ENCODE measurements at places on chromosomes 4 and X.

DNA sequence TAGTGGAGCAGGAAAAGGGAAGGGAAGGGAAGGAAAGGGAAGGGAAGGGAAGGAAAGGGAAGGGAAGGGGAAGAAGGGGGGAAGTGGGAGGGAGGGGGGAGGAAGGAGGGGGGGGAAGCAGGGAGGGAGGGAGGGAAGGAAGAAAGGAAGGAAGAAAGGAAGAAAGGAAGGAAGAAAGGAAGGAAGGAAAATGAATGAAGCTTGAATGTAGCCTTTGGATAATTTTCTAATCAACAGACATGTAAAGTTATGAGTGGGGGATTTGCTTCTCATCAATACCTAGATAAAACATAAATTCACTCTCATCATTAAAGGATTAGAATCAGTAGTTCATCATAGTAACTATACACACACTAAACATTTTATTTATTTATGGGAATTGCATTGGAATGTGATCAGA is 446.9 kb upstream of the FAM241A start:
- no peak for DNase-seq

DNA sequence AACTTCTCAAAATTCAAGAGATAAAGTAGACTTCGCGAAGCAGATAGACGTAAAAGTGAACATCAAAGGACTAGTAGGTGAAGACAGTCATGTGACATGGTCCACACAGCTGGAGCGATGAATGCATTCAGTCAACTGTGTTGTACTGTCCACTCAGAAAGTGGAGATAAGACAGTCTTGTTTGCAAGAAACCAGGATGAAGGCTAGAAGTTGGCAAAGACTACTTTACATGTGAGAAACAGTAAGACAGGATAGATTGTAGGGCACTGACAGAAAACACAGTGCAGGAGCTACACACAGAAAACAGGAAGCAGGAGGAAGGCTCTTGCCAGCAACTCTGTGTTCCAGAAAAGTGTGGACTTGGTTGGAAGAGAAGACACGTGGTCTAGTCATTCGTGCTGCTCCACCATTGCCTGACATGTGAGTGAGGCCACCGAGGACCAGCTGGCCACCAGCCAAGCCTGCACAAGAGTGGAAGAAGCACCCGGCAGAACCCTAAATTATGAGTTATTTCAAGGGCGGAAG is 78.9 kb downstream of the FAT1 start:
- DNase-seq, result no peak

DNA sequence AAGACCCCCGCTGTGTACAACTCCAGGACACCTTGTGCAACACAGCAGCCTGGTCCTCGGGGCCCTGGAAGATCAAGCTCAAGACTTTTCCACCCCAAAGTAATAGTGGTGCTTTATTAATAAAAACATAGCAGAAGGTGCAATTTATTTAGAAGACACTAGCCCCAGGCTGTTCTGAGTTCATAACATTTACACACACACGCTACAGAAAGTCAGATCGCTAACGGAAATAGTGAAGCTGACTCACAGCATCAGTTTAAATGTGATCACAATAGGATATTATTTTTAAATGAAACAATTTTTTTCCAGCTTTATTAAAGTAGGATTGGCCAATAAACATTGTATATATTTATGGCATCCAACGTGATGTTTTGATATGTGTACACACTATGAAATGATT is 141.0 kb downstream of the STK32B start:
- no peak for DNase-seq

DNA sequence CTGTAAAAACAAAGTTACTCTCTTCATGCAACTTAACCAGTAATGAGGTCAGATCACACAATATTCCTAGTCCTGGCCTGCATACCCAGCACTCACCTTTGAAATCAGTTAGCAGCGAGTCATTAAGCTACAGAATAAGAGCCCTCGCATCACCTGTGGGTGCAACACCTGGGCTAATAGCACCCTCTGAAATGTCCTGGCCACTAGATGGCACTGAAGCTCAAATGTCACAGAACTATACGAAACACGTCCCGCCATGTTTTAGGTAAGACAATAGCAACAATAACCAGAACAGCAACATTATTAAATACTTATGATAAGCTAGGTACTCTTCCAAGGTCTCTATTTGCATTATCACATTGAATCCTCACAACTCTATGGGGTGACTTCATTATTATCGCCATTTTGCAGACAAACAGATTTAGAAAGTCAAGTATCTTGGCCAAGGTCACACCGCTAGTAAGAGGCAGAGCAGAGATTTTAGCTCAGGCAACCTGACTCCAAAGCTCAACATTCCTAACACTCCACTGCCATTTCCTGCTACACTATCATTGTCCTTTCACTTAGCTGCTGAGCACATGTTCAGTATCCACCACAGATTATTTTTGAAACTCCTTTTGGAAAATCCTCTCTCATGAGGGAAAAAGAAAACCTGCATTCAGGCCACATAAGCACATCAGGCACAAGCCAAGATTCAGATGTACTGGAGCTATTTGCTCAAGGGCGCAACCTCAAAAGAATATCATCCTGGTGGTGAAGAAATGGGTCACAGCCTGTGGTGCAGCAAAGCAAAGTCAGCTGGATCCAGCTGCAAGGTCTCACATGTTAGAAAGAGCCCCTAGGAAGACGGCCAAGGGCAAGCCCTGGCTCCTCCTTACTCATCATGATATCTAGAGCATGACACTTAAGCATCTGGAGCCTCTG is 59.5 kb upstream of the KDR start:
- DNase-seq, result no peak

DNA sequence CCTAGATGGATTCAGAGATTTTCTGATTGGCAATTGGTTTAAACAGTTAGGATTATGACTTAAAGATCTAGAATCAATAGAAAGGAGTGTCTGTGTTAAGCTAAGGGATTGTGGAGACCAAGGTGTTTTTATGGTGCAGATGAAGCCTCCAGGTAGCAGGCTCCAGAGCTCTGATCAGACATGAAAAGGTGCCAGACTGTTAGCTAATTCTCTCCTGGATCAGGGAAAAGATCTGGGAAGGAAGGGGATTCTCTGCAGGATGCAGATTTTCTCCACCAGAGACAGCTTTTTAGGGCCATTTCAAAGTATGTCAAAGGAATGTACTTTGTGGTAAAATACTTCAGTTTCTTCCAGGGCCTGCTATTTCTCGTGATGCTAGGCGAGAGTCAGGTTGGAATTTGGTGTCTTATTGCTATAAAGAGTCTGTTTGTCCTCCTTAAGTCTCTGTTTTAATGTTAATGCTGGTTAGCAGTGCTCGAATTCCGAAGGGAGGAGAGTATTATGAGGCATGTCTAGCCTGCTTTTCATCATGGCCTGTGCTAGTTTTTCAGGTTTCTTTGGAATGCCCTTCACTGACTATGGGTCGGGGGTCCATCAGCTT is 12.0 kb upstream of the GPR78 start:
- no peak for DNase-seq

DNA sequence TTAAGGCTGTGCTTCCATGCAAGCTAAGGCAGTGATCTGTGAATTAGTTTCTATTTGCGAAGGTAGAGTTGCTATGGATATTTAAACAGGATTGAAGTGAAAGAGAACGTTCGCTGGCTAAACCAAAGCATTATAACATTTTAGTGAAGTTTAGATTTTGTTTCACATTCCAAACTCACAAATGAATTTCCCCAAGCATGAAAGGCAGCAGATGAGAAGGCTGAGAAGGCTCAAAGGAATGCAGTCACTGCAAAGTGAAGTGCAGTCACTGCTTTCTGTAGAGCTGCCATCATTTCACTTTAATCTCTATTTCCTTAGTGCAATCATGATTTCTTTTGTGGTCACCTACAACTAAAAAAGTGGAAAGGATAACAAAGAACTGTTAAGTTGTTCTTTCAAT is 334.7 kb upstream of the NR3C2 start:
- DNase-seq, result no peak

GRCh38 chrX:57643698-57644097 is 36.4 kb downstream of the NLRP2B start:
- no peak for DNase-seq

- no peak for DNase-seq
Observed at GRCh38 chr4:8730681-8731080, 138.1 kb downstream of the CPZ start.

GRCh38 chr4:588351-588849 is 12.3 kb upstream of the TMEM271 start:
- no peak for DNase-seq
